ENCODE measurements at places on chromosomes 1 and 21.

GRCh38 chr1:81432059-81432458 lies 368.7 kb upstream of the ADGRL2 start:
- no peak for DNase-seq

DNA sequence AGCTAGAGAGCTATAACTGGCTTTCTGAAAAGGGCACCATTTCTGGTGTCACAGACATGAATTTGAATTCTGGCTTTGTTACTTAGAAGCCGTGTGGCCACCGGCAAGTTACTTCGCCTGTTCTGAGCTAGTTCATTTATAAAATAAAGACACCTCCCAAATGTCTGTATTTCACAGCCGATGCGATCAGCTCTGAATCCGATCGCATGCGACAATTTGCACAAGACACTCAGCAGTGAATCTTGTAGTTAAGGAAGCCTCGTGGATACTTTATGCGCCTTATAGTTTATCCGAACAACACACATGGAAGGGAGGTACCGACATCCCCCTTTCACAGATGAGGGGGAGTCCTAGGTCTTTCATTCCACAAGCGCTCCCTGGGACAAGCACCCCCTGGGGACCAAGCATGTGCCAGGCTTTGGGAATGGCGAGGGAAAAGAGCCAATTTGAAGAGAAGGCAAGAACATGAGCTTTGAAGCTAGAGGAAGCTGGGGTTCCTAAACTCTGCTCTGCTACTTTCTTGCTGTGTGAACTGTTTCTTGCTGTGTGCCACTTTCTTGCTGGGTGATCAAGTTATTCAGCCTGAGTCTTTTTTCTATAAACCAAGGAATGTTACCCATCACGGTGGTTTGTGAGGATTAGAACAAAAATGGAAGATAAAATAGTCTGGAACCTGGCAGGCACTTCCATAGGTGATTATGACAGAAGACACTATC lies 3.9 kb downstream of the ID3 start:
- DNase-seq, result no peak

DNA sequence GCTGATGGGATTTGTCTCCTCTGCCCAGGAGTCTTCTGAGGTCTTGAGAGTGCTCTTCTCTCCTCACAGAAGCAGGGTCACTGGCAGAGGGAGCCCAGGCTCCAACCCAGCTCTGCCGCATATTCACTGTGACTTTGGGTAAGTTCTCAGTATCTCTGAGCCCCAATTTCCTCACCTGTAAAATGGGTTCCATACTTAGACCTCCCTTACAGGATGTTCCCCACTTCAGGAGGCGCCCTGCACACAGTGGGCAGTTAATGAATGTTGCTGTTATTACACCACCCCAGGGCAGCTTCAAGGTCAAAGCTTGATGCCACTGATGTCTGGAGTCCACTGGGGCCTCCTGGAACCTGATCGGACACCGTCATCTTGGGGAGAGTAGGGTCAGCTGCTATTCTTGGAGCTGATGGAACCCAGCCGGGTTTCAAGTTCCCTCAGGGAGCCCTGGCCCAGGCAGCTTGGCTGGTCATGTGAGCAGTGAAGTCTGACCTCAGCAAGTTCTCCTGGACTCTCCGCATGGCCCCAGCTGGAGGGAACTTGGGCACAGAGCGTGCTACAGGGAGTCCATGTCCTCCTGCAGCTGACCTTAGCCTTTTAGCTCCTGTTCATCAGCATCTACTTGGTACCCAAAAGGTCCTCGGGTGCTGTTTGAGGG lies 21.8 kb downstream of the COA7 start:
- DNase-seq, result no peak

GRCh38 chr21:32884062-32884461 lies 112.5 kb upstream of the PAXBP1 start:
- no peak for DNase-seq

DNA sequence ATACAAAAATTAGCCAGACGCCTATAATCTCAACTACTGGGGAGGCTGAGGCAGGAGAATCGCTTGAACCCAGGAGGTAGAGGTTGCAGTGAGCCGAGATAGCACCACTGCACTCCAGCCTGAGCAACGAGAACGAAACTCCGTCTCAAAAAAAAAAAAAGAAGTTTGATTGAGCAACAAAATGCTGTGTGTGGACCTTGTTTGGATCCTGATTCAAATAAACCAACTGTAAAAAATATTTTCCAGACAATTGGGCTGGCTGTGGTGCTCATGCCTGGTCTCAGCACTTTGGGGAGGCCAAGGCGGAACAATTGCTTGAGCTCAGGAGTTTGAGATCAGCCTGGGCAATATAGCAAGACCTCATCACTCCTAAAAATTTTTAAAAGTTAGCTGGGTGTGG lies 16.8 kb downstream of the PTAFR start:
- DNase-seq, result no peak

GRCh38 chr1:7596126-7596965 lies 174.8 kb upstream of the VAMP3 start:
- DNase-seq, result no peak

DNA sequence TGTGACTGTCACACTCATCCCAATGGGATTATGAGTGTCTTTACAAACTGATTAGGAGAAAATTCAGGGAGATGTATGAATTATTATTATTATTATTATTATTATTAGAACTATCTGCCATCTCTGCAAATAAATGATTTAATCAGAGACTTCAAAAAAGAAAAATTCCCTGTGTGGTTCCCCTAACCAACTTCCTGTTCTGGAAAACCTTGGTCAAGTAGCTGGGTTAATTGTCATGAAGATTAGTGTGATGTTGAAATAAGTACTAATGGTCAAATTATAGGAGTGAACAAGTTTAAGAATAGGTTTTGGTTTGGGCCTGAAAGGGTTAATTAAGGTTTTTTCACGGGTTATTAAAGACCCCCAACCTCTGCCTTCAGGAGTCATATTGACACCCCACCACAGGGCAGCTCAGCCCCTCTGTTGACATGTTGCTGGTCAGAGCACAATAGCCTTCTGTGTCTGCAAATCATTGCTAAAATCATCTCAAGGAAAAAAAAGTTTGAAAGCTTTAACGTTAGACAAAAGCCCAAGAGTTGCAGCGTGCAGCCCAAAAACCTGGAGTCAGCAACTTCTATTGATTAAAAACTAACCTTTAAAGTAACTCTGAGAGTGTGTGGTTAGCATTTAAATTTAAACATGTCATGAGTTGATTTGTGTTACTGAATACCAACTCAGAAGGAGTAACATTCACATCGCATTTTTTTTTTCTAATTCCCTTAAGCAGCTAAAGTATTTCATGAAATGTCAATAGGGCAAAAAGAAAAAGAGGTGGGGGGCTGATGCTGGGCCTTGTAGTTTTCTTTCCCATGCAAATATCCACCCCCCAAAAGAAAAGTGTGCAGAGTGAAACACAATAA lies 272.5 kb downstream of the TM2D1 start:
- no peak for DNase-seq

- DNase-seq, result no peak
Measured at GRCh38 chr1:196355206-196355786, 252.9 kb downstream of the KCNT2 start.

DNA sequence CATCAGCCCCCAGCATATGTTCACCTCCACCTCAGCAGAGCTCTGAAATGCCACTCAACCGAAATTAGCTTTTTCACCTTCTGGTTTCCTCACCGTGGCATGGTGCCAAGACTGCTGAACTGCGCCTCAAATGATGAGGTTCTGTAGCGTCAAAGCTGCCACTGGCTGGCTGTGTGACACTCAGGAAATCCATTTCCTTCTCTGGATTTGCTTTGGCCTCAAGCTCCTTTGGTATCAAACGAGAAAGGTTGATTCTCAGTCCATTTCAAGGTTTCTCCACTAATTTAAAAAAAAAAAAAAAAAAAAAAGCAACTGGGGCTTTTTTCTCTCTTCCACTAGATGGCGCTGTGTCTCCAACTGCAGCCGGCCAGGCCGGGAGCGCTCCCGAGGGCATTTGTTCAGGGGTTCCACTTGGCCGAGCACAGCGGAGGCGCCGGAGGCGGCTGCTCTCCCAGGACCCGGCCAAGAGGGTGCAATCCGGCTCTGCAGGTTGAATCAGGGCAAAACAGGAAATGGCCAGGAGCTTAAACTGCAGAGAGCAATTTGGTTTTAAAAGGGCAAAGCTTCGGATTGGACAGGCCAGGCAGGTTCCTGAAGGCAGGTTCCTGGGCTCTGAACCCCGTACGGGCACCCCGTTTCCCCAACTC lies 26.5 kb upstream of the PLA2G2C start:
- peak; percentile 16 for DNase-seq

DNA sequence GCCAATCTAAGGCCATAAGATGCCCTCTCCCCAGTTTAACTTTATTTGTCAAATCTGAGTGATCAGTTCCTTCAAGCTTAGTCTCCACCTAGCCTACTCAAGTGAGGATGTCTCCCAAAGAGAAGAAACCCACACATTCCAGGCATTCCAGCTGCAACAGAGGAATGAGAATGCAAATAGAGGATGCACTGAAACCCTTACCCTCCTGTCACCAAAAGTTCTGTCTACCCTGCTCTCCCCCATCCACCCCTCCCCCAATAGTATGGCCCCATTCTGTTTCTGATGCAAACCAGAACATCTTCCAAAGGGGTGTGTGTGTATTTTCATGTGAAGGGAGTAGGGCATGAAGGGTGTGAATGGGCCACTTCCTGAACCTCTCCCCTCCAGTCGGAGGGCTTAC lies 3.0 kb downstream of the DUSP23 start:
- DNase-seq, result no peak

DNA sequence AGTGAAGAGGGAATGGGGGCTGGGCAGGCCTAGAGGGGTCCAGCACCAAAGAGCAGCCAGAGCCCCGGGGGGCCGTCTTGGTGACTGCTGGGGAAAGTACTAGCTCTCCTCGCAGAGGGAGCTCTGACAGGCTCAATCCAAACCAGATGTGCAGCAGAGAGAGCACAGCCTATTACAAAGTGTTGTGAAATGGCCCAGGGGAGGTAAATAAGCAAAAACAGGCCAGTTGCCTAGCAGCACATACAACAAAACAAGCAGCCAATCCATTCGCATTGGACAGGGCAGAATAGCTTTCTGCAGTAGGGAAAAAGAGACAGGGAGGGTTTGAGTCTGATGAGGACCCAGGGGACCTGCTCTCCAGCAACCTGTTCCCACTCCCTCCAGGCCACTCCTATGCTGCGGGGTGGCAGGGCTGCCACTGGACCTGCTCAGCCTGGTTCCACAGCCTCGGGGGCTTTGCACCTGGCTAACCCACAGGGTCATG lies 239.6 kb upstream of the FGGY start:
- no peak for DNase-seq

DNA sequence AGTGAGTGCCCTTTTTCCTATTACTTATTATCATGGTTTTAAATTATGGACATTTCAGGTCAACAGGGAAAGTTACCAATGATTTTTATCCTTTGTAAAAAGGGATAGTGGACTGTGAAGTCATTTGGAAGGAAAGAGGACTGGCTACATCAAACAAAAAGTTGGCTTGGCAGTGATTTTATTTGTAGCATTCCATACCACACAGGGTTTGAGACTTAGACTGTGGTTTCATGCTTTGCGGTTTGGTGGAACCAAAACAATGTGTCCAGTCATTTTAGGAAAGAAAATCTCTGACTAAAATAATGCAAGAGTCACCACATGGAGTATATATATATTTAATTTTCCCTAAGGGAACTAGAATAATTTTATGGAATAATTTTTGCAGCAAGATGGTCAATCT lies 239.5 kb downstream of the HMCN1 start:
- DNase-seq, result no peak

- no peak for DNase-seq
Measured at GRCh38 chr21:34922479-34922878, 126.6 kb downstream of the RUNX1 start.

DNA sequence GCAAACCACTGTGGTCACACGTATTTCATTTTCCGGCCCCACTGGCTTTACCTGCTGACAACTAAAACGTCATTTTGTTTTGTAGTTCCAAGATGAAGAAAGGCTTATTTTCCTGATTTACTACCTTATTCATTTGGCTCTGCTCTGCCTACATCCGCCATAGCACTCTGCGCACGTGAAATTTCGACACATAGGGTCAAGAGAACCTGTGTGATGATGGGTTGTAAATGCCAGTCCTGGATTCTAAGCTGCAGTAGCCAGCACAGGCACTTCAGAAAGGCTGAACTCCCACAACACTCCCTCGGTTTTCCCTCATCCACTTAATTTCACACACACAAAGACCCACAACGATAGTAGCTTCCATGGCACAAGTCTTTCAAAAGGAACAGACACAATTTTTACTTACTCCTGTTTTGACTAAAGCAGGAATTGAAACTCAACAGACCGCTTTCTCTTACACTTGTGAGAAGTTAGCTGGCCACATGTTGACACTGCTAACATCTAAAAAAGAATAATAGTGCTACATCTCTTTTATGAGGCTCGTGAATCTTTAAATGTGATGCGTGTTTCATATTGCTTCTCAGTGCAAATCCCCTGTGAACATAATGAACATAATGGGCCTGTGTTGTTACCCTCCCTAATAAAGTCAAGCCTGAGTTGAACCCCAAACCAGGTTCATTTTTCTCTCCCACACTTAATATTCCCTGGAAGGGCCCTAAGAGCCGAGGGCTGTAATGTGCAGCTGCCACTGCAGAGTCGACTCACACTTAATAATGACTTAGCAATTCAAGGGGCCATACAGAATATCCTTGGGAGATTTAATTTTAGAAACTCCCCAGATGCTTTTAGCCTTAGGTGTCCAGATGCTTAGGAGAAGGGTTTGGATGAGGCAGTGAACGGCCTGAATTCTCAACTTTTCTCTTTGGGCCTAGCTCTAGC lies 1.5 kb upstream of the RUNX1 start:
- DNase-seq, result no peak

- no peak for DNase-seq
Measured at GRCh38 chr1:194813096-194813495, 1626.7 kb upstream of the B3GALT2 start.

- DNase-seq, result no peak
Measured at GRCh38 chr1:160800645-160801408, 4.9 kb downstream of the LY9 start.

- DNase-seq, result no peak
Measured at GRCh38 chr1:203323587-203323986, 18.3 kb downstream of the BTG2 start.

DNA sequence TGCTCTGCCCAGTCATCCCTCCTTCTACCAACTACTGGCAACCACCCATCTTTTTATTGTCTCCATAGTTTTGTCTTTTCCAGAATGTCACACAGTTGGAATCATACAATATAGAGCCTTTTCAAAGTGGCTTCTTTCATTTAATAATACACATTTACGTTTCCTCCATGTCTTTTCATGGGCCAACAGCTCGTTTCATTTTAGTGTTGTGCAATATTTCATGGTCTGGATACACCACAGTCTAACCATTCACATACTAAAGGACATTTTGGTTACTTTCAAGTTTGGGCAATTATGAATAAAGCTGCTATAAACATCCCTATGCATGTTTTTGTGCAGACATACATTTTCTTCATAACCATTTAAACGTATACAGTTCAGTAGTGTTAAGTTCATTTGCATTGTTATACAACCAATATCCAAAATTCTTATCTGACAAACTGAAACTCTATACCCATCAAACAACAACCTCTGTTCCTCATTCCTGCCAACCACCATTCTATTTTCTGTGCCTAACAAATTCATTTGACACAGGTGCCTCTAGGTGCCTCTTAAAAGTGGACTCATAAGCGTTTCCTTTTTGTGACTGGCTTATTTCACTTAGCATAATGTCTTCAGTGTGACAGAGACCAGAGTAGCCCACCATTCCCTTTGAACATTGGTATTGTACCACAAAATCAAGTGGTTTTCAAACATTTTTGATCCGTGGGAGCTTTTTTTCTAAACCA lies 138.1 kb downstream of the NR5A2 start:
- DNase-seq, result no peak

GRCh38 chr1:229342656-229343569 lies at the start of gene CCSAP:
Gene CCSAP (minus strand): TSS chr1:229343047. CDS start chr1:229342465, 582 bp downstream.
- DNase-seq, result peak; percentile 55

GRCh38 chr21:46028573-46029091 lies 47.1 kb downstream of the COL6A1 start:
- no peak for DNase-seq

Measured in caudate nucleus (tissue), 63 donors.